Muscle of back (tissue), 13 donors: ENCODE measurements at places on chromosomes 7 and 10. TPM values are rescaled to one million over a fixed set of nuclear protein-coding genes. Genes with fewer than 3 reads are reported as not detected.
A peak's percentile ranks its signal among the peaks of the same experiment; 100 is the strongest.

KLF14 gene
- polyA plus RNA-seq: 1.3 TPM

VIPR2 gene
- 8.4 TPM for polyA plus RNA-seq

GPRIN2 gene
- 0.17 TPM for polyA plus RNA-seq

- DNase-seq: no peak
Measured at GRCh38 chr10:50405723-50406122, 154.4 kb upstream of the ASAH2 start.

DNA sequence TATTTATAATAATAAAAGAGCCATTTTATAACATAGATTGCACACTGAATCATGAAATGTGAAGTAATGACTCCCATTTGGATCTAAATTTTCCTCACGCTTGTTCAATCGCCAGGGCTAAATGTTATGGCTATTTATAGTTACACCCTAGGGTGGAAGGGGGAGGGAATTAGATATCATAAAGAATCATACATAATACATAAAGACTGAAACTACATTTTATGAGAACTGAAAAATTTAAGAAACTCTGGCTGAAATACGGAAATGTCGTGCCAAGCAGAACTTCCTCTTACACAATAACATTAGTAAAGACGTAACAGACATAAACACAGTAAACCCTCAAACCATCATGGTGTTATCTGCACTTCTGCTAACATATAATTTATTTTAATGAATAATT is 327.5 kb upstream of the PHF14 start:
- peak; percentile 12 for DNase-seq

GRCh38 chr10:44619521-44619920 is 234.6 kb upstream of the CXCL12 start:
- DNase-seq: no peak

DNA sequence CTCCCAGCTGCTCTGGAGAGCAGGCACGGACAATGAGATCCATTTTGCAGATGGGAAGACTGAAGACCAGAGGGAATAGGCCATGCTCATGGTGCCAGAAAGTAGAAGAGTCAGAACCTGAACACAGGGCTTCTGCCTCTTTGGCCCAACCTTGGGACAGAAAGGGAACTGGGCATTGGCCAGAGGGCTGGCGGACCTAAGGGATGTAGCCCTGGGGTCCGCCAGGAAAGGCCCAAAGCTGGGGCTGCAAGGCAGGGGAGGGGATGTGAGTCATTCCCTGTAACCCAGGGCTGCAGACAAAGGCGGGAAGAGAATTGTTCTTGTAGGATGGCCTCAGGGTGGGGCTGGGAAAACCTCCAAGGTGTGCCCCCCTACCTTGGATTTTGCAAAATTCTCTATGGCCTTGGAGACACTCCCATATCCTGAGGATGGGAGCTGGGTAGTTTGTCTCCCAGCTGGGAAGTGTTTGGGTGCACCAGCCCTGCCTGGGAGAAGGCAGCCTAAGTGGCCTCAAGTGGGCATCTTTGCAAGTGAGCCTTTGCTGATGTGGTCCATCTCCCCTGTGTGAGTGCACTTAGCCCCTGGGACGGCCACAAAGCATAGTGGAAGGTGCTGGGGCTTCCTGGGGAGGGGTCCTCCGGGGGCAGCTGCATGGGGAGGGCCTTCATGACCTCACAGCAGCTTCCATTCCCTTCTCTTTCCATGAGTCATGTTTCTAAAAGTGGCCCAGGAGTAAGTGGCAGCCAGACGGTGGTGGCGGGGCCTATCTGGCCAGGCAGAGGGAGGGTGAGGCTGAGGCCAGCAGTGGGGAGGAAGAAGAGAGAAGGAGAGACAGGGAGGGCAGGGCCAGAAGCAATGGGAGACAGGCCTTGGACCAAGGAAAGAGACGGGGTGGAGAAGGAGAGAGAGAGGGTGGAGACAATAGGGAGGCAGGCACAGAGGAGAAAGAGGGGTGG is 9.2 kb downstream of the AQP1 start:
- DNase-seq: peak; percentile 79

DNA sequence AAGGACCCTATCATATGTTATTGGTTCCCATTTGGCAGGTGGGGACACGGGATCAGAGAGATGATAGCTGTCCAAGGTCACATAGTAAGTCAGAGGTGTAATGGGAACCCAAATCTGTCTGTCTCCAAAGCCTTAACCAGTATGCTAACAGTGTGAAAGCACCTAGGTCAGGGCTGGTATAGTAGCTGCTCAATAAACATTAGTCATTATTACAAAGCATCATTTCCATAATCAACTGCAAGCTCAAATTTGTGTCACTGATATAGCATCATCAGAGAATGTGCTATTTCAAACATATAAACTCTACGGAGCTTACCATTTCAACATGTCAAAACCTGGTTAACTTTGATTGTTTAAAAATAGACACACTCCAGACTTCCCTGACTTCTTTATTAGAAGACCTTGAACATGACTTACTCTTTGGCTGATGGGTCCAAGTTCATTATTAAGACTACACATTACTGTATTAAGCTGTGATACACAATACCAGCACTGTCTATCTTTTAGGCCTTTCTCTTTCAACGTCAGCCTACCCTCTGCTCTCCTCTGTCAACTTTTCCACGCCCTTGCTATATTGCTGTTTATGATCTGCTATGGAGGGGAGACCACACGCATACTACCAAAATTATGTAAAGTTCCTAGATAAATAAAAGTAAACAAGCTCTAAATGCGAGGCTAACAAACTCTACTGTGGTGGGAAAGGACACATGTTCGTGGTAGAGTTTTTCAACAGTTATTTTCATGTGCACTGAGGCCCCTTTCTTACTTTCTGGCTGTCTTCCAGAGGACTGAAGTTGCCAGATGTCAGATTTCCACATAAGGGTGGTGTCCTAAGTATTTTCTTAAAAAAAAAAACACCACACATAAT is 33.6 kb downstream of the DNMBP start:
- peak; percentile 68 for DNase-seq

DNA sequence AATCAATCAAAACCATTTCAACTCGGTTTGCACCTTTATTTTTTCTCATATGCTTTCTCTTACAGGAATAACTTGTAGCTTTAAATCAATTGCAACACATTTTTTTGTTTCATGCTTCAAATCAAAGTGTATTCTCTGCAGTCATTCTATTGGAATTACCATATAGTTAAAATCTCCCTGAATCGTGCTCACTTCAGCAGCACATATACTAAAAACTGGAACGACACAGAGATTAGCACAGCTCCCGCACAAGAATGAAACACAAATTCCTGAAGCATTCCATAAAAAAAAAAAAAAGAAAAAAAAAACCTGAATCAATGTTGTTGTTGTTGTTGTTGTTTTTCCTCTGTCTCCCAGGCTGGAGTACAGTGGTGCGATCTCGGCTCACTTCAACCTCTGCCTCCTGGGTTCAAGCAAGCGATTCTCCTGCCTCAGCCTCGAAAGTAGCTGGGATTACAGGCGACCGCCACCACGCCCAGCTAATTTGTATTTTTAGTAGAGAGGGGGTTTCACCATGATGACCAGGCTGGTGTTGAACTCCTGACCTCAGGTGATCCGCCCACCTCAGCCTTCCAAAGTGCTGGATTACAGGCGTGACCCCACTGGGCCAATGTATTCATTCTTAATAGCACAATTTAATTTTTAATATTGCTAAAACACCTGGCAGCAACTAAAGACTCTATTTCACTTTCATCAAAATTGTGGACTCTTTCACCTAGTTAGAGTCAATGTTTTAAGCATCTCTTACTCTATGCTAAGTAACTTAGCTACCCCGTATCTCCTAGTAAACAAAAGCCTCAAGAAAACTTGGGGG is 26.3 kb downstream of the ANKRD61 start:
- no peak for DNase-seq

DNA sequence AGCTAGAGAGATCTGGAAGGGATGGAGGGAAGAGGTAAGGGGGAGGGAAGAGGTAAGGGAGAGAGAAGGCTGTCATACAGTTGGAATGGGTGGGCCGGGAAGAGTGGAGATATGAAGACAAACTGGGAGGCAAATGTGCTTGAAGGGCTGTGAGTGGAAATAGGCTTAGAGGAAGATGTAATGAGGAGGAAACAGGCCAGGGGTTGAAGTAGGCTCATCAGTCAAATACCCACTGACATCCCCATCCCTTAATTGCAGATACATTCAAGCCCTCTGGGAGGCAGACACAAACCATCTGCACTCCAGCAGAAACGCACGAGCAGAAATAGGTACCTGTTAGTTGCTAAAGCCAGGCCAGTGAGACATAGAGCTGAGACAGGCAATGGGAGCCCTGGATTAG is 2.1 kb downstream of the SYNPO2L start:
- no peak for DNase-seq

- no peak for DNase-seq
Measured at GRCh38 chr10:63374991-63375390, 90.8 kb downstream of the JMJD1C start.

- DNase-seq: peak; percentile 63
Measured at GRCh38 chr7:117212969-117213877, 109.6 kb downstream of the WNT2 start.

- no peak for DNase-seq
Measured at GRCh38 chr7:107111196-107111595, 57.6 kb upstream of the HBP1 start.

DNA sequence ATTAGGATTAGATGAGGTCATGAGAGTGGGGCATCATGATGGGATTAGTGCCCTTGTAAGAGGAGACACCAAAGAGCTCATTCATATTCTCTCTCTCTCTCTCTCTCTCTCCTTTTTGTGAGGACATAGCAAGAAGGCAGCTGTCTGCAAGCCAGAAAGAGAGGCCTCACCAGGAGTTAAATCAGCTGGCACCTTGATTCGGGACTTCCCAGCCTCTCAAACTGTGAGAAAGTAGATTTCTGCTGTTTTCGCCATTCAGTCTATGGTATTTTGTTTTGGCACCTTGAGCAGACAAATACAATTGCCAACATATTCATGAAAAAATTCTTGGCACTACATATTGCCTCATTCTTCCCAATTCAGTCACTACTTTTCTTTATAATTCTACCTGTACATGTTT is 20.6 kb upstream of the ATAD1 start:
- DNase-seq: no peak

GRCh38 chr10:103125323-103126267 is 67.5 kb downstream of the NT5C2 start:
- DNase-seq: no peak

- DNase-seq: no peak
Measured at GRCh38 chr10:75159519-75159918, 48.1 kb downstream of the SAMD8 start.

- DNase-seq: no peak
Measured at GRCh38 chr10:69635428-69636272, 5.6 kb downstream of the FAM241B start.
